CD4-positive, alpha-beta T cell (primary cell): ENCODE measurements at places on chromosomes 2 and 18.

GRCh38 chr2:18927525-18928232, 338.3 kb upstream of the NT5C1B start:
- no peak for DNase-seq

GRCh38 chr2:43884689-43885088, 45.9 kb downstream of the ABCG8 start:
- DNase-seq, result no peak

DNA sequence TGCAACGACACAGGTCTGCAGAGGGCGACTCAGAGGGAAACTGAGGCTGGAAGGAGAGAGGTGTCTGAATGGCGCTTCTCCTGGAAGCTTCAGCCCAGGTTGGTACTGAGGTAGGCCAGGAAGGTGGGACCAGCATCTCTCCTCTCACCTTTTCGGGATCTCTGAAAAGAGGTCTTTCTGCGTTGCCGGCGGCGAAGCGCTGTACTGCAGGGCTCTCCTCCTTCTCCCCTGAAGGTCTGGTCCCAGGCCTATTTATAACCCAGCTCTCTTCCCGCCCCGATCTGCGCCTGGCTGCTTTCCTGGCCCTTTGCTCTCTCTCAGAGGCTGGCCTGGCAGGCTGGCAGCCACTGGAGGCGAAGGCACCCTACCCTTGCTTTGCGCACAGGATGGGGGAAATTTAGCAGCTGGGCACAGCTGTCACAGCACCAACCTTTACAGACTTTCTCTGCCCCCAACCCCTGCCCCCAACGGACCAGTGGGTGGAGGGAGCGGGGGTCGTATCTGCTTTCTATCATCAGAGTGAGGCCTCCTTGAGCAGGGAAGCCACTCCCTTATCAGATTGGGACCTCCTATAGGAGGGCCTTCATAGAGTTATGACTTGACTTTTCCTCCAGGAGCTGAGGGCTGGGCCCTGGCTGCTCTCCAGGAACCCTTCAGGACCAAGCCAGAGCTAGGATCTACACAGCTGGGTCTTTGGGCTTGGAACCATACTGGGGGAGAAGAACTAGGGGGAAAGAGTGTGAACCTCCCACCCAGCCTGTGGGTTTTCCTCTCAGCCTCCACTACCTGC, 1.1 kb downstream of the DYSF start:
- no peak for DNase-seq

GRCh38 chr2:133438848-133439564, 129.3 kb downstream of the NCKAP5 start:
- DNase-seq, result no peak

DNA sequence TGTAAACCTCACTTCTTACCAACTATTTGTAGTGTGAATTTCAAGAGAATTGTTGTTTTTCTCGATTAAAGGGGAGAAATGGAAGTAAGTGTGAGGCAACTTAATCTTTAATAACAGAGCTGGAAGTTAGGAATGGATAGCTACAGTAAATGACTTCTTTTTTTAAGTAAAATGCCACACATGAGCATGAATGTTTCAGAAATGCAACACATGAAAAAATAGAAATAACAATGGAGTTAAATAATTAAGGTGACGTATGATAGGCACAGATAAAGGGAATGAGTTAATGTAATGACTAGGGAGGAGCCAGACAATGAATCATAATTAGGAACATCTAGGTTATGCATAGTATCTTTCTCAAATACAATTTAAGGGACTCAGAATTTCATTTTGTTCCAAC, 3.4 kb downstream of the REL start:
- DNase-seq, result no peak

DNA sequence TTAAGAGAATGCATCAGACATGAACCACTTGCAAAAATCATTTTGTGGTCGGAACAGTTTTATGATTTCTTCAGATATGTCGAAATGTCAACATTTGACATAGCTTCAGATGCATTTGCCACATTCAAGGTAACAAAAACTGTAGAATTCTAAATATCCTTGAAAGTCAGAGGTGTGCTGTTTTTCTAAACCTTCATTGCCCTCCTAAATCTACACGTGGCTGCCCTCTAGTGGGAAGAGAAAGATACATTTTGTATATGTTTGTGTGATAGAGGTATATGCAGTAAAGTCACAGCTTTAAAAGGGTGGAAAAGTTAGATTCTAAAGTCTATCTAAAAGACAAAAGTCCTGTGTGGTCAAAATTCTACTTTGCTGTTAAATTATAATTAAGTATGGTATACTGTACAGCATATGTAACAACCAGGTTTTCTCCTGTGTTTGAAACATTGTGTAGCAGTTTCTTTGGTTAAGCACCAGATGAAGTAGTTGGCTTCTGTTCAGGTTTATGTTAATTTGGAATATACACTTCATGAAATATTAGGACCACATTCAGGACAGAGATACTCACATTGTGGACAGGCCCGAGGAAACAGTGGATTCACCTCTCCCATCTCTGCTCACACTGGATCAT, 65.9 kb upstream of the ITM2C start:
- DNase-seq, result peak; percentile 41

GRCh38 chr18:74896390-74896991, 298.8 kb downstream of the ZNF407 start:
- peak; percentile 52 for DNase-seq

DNA sequence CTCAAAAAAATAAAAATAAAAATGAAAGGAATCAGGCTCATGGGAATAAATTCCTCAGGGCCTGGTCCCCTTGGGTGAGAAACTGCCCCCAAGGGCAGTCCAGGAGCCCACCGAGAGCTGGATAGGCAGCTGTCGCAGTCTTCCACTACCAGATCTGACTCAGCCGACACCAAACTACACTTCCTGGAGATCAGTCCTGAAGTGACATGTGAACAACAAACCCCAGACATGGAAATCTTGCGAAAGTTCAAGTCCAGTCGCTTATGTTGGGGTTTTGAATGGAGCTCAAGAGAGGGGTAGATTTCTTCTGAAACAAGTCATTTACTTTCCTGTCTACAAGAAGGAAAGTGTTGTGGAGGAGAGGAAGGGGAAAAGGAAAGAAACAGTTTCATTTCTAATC, 12.9 kb downstream of the ADCY3 start:
- no peak for DNase-seq

DNA sequence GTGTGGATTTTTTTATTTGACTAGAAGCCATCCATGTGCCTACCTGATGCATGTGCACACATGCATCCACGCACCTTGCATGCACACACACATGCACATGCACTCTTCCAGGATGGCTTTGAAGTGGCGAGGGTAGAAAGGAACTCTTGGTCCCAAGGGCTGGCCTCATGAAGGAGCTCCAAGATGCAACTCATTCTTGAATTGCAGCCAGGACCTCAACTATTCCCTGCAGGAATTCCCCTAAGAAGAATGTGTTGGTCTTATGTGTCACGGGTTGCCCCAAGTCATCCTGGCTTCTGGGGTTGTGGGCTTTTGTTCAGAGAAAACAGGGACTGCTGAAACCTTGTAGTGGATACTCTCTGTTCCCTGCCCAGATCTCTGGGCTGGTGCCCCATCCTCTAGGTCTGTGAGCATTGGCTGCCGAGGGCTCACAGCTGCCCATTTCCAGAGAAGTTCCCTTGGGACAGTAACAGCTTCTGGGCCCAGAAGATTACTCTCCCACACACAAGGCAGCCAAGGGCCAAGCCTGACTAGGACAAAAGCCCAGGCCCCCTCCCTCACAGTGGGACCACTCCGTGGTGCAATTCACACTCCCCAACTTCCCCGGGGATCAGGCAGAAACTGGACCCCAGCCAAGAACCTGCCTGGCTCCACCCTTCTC, 137.6 kb downstream of the COPS8 start:
- no peak for DNase-seq

- DNase-seq, result no peak
Observed at GRCh38 chr2:96207774-96208142, 869 bp downstream of the STARD7 start.

GRCh38 chr18:77130229-77131099, 2.1 kb downstream of the MBP start:
- no peak for DNase-seq

GRCh38 chr2:120815292-120815691, 79.6 kb downstream of the GLI2 start:
- no peak for DNase-seq

DNA sequence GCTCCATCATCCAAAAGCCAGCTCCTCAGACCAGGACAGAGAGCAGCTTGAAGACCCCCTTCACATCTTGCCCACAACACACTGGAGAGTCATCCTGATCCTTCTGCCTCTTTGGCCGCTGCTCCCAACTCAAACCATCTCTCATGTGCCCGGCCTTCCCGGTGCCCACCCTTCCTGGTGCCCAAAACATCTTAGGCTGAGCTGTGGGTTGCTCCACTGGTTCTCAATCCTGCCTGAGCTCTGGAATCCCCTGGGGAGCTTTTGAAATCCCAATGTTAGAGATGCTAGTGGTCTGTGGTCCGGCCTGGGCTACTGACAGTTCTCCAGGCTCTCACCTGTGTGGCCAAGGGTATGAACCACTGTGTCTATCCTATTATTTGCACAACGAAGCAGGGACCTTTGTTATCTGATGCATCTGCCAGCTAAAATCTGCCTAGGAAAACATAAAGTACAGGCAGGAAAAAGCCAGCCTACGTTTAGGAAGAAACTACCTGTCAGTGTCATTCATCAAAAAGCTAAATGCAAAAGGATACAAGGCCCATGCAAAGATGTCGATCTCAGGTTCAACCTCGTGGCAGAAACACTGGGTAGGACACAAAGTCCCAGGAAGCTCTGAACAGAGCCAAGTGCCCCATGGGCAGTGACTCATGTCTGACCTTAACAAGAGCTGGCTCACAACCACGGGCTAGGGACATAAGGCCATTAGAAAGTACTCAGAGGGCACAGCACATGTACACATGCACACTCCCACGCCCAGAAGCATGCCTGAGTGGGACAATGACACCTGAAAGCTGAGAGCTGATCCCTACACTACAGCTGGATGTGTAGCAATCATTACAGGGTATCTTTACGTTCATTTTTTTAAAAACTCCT, 30.8 kb downstream of the TBC1D8 start:
- peak; percentile 34 for DNase-seq

- no peak for DNase-seq
Observed at GRCh38 chr2:145254291-145254690, 734.4 kb upstream of the ZEB2 start.

GRCh38 chr2:178377046-178377445, 73.9 kb downstream of the PRKRA start:
- no peak for DNase-seq

DNA sequence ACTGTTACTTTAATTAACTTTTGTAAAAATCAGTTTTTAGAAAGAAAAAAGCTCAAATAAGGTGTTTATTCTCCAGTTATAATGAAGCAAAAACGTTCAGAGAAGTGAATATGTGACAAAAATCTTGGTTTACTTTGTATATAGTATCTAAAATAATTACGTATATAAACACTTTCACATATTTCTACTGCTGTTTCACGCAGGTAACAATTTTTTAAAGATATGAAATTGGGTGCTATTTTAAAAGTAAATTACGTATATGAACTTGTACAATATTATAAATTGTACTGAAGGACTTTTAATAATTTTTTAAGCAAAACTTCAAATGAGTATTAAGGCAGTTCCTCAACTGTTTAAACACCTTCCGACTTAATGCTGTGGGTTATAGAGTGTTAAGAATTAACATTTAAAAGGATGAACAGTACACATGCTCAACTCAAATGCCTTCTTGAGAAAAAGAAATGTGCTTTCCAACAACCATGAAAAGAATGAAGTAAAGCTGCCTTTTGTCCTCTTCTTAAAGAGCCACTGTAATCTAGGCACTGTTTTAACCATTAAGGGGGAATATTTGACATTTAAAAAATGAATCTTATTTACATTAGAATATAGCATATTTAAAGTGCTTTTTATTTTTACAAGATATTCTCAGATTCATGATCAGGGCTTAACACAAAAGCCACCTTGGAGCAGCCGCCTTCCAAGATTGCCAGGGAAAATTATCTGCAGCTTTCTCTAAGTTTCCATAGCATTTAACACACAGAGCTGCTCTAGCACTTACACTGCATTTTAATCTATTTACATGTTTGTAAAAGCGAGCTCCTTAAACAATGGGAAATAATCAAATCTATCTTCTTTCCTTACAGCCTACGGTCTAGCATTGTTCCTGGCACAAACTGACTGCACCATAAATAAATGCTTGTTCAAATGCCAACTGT, 56.5 kb upstream of the CDKL4 start:
- no peak for DNase-seq

DNA sequence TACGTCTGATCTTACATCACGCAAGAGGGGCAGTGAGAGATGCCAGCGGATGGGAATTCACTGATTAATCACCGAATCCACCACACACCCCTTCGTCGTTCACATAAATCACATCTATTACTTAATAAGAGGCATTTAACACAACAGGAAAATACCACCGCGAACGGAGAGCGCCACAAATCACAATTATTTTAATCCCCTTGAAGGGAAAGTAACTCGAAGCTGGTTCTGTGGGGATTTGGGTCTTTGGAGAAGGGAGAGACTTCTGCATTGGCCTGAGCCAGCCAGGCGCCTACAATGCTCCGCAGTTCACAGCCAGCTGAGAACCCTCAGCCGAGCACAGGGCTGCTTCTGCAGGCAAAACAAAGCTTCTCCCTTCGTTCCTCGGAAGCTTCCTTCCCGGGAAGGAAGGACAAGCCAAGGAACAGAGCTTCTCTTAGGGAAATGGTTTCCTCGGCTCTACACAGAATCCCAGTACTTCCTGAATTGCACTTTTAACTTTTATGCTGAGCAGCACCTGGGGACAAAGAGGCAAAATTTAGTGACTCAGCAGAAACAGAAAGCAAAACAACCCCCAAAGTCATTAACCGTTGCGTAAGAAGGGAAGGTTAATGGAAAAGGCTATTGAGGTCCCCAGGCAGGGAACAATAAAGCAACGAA, at the start of gene LRP1B:
TSS of gene LRP1B (minus strand) at position 7 of the 660 bp plus-strand sequence. CDS start 287 bp downstream, outside the sequence.
- DNase-seq, result no peak

GRCh38 chr2:40625849-40626248, 174.0 kb upstream of the SLC8A1 start:
- DNase-seq, result no peak

DNA sequence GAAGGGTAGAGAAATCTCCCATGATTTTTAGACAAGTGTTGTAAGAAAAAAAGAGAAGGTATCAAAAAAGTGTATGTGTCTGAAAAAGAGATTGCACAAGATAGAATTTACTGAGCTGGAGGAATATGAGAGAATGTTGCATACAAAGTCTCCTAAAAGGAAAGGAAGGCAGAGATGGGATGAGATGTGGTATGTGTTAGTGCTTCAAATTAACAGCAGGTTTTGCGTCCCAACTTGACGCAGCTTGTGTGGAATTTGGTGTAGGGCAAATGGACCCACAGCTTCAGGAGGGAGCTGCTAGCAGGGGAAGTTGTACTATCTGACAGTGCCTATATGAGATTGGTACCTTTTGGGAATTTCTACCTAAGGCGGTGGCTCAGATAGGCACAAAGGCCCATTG, 9.0 kb upstream of the RASGRP3 start:
- DNase-seq, result no peak

DNA sequence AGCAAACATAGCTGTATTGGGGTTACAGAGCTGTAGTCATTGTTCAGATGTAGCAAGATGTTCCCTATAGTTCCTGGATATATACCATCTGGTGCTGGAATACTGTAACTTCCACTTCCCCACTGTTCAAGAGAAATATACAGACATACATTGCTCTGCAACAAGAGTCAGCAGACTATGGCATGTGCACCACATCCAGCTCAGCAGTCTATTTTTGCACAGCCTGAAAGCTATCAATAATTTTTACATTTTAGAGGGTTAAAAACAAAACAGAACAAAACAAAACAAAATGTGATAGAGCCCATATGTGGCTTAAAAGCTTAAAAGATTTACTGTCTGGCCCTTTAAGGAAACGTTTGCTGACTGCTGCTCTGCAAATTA, 31.8 kb upstream of the VIT start:
- DNase-seq, result no peak
